Thoracic aorta (tissue), 2 donors: ENCODE measurements at places on chromosomes 5 and 9.

DNA sequence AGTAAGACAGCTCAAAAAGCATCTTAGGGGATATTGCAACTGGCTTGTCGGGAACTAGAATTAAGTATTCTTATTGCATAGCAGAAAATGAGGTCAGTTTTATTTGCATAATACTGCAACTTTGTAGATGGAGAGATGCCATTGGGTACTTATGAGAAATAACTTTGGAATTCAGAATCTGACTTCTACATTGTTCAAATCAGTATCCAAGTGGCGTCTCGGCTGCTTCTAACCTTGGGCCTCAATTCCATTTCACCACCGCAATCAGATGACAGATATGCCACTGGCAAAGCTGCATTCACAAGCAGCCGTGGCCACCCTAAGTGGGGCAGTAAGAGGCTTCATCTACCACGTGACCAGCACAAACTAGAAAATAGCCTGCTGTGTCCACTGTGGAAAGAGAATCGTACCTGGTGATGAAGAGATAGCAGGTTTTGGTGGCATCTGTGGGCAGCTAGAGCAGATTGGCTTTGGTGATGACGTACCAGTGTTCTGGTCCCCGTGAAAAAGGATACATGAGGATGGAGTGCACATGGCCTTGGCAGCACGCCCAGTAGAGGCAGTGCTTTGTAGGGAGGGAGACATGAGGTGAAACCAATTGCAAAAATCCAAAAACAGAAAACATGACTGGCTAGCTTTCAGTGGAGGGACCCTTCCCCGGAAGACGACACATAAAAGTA, 116.6 kb downstream of the KLHL3 start:
- peak; percentile 40 for DNase-seq

DNA sequence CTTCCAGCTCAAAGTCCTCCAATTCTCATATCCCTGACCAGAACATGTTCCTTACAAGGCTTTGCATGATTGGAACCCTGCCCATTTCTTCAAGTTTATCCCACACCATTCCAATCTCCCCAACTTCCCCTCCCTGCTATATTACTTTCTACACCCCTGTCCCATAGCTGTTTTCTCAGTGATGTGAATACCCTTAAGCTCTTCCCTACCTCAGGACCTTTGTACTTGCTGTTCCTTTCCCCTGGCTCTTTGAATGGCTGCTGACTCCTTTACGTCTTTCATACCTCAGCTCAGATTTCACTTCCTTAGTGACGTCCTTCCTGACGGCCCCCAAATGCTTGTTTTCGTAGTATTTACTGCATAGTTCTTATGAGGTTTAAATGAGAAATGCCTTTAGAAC, 166.2 kb upstream of the ZNF462 start:
- DNase-seq = no peak

- no peak for DNase-seq
Measured at GRCh38 chr9:128153947-128154695, 4.9 kb downstream of the LCN2 start.

DNA sequence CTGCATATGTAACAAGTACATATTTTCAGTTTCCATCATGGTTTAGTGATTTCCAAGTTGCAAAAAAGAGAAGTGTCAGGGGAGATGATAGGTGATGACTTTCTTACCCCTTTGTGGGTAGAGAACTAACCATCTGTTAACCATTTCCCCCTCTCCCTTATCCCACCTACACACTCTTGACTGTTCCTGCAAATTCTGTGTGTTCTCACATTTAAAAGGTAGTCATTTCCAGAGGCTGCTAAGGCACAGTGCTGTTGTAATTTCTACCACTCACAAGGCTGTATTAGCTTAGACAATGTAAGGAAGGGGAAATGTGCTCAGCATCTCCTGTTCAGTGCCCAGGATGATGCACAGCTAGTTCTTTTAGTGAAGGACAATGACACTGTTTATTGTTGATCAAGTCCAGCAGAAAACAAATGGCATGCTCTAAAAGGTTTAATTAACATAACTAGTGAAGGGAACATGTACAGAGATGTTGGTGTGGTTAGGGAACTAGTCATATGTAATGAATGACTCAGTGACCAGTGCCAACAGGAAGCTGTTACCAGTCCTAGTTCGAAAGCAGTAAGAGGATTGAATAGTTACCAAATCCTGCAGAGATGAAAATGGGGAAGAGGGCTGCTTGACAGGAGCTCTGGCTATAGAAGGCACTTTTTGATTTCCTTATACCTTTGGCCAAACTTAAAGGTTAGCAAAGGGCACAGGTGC, 165.1 kb downstream of the PLK2 start:
- no peak for DNase-seq

DNA sequence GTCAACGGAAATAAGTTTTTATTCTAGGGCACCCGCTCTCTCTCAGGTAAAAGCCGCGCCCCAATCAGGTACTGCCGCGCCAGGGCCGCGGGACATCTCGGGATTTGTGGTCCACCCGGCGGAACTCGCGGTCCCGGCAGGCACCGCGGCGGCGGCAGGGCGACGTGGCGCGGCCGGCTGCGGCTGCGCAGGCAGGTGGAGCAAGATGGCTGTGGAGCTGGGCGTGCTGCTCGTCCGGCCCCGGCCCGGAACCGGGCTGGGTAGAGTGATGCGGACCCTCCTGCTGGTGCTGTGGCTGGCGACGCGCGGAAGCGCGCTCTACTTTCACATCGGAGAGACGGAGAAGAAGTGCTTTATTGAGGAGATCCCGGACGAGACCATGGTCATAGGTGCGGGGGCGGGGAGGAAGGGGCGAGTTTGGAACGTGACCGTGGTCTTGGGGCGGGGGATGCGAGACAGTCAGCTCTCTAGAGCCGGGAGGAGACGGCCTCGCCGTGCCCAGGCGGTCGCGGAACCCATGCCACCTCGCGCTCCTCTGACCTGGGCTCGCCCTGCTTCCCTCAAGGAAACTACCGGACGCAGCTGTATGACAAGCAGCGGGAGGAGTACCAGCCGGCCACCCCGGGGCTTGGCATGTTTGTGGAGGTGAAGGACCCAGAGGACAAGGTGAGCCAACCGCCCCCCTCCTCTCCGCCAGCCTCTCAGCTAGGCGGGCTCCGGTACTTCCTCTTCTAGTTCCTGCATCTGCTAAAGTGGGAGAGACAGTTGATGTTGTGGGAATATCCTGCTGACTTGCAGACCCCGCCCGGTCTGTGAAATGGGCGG, at the start of gene TMED9:
Gene TMED9 (plus strand): TSS at position 194 of the 825 bp plus-strand sequence. CDS start 12 bp downstream, at position 206.
- DNase-seq = peak; percentile 33

DNA sequence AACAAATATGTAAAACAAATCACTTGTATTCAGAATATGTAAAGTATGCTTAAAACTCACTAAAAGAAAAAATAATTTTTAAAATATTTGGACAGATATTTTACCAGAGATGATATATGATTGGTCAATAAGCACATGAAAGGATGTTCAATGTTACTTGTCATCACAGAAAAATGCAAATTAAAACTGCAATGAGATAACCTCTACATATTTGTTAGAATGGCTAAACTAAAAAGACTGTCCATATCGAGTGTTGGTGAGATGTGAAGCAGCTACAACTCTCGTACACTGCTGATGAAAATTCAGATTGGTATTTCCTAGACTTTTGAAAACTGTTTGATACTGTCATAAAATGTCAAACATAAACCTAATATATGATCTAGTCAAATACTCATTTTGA, 685.1 kb downstream of the DTWD2 start:
- no peak for DNase-seq

- no peak for DNase-seq
Measured at GRCh38 chr5:131277875-131278740, 14.3 kb downstream of the CDC42SE2 start.
